PC-3 (cell line): ENCODE measurements at places on chromosomes 4 and X. TPM values are rescaled to one million over a fixed set of nuclear protein-coding genes. Genes with fewer than 3 reads are reported as not detected.

Gene SSX1
- not detected in 2 replicates for total RNA-seq

Gene SMIM10
- total RNA-seq = not detected in 2 replicates

Gene TMSB15A
- 0.18 TPM in 1 of 2 replicates, not detected in the other for total RNA-seq

Gene SERPINA7
- not detected in 2 replicates for total RNA-seq

Gene MAOB
- not detected in 2 replicates for total RNA-seq

Gene BEX3
- 130 and 146 TPM in 2 replicates for total RNA-seq

Gene ATP8A1
- total RNA-seq = 3.9 and 5.3 TPM in 2 replicates

Gene ADGRG4
- total RNA-seq = not detected in 2 replicates

Gene AFAP1
- 42.1 and 51.4 TPM in 2 replicates for total RNA-seq

Gene MYOZ2
- not detected in 2 replicates for total RNA-seq

Gene VCX3A
- not detected in 2 replicates for total RNA-seq

GRCh38 chrX:147626605-147627004, 285.1 kb upstream of the FMR1 start:
- no peak for DNase-seq

DNA sequence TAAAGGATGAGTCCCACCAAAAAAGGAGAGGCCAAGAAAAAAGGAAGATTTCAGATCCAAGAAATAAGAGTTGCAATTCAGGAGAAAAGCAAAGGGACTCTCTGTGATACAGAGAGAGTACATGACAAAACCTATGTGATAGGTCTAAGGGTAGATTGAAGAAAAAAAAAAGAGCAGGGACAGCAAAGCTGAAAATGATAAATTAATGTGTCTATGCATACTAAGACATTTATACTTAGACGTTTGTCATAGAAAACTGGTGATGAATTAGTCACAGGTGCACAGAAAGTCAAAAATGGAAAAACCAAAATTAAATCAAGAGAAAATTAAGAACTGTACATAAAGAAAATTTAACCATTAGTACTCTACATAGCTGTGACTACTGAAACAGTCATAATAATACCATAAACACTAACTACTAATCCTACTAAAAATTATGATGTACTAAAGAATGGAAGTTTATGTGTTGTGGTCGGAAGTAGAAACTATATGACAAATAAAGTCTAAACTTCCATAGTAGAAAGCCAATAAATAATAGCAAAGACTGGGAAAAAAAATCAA, 9.9 kb downstream of the CENPC start:
- DNase-seq = no peak

- DNase-seq = no peak
Observed at GRCh38 chr4:108917255-108917654, 154.4 kb upstream of the ETNPPL start.

GRCh38 chr4:99411041-99411440, 24.1 kb downstream of the ADH7 start:
- no peak for DNase-seq

- DNase-seq = no peak
Observed at GRCh38 chrX:139933904-139934303, 1.1 kb upstream of the ATP11C start.

GRCh38 chr4:165053645-165054044, at the start of gene TRIM75:
Gene TRIM75, plus strand, starts transcription at chr4:165053866. Its CDS starts 5,282 bp downstream, at chr4:165059148.
- no peak for DNase-seq

DNA sequence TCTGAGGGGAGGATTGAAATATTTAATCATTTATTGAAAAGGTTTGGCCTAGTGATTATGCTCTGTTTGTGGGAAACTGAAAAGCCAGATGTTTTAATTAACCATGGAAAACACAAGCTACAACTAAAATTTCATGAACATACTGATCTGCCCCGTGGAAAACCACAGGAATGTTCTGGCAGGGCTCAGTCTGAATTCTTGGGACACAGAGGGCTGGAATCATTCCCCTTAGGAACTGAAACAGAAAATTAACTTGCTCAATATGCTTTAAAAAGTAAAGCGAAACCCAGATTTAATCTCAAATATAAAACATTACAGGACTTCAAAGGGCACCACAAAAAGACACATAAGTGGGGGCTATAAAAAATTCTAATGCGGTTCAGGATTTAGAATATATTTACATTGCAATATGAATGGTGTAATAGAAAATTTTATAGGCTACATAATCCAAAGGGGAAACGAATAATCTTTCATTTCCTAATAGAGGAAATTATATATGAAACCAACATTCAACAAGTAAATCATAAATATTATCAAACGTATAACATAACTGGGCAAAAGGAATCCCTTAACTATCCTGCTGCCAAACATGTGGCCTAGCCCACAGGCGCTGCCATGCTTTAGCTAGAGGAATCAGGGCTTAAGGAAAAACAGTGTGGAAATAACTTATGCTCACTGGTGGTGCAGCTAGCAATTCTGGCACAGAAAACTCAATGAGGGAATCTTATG, 70.9 kb downstream of the APBB2 start:
- peak; percentile 29 for DNase-seq

DNA sequence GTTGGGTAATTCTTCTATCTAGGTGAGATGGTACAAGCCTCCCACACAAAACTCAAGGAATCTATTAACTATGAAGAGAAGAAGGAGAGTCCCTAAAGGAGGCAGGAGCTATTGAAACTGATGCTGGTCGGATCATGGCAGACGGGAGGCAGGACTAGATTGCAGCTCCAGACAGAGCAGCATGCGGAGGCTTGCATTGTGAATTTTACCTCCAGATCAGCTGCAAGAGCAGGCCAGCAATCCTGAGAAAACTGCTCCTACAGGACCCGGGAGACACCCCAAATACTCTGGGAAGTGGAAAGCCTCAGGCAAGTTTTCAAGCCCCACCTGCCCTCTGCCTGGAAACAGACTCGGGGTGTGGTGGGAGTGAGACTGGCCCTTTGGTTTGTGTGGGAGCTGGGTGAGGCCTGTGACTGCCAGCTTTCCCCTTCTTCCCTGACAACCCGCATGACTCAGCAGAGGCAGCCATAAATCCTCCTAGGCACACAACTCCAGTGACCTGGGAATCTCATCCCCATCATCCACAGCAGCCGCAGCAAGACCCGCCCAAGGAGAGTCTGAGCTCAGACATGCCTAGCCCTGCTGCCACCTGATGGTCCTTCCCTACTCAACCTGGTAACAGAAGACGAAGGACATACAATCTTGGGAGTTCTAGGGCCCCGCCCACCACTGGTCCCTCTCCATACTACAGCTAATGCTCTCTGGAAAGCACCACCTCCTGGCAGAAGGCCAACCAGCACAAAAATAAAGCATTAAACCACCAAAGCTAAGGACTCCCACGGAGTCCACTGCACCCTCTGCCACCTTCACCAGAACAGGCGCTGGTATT, 30.9 kb downstream of the GATB start:
- DNase-seq = peak; percentile 7

GRCh38 chrX:147485207-147485606, 426.5 kb upstream of the FMR1 start:
- DNase-seq = no peak

DNA sequence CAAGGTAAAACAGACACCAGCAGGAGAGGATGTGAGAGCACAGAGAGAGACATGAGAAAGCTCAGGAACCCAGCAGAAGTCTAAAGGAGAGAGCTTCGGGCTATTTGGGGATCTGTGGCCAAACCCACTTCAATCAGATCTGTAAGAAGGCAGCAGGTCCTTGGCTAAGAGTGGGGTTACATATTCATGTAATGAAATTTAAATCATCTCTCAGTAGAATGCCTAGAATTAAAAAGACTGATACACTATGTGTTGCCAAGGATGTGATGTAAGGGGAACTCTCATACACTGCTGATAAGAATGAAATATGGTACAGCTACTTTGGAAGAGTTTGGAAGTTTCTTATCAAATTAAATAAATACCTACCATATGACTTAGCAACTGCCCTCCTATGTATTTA, 35.8 kb downstream of the PDE5A start:
- DNase-seq = no peak

DNA sequence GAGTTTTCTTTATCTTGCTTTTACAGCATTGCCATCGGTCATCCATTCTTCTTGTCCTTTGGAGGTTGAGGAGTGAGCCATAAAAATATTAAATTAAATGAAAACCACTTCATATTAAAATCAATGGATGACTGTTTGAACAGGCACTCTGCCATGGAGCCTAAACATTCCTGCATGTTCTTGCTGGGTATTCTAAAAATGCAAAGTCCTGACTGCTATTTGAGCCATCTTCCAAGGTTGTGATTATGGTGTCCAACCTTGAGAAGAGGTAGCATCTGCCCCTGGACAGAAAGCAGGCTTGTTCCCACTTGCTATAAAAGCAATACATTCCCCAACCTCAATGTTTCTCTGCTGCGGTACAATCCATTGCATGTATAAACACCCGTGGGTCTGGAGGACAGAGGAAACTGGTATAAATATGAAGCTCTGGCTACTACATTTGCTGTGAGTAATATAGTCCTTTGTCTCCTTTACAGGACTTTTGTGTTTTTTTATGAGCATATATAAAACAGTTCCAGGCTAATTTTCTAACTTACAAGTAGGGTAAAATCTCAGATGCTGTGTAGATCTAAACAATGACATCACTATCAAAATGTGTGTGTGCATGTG, 70.9 kb upstream of the FAT4 start:
- DNase-seq = peak; percentile 28

- peak; percentile 1 for DNase-seq
Observed at GRCh38 chrX:75522565-75523431, at the start of gene ZDHHC15. Gene ZDHHC15, minus strand, starts transcription at chrX:75523037. Its CDS starts 13 bp downstream, at chrX:75523024.

DNA sequence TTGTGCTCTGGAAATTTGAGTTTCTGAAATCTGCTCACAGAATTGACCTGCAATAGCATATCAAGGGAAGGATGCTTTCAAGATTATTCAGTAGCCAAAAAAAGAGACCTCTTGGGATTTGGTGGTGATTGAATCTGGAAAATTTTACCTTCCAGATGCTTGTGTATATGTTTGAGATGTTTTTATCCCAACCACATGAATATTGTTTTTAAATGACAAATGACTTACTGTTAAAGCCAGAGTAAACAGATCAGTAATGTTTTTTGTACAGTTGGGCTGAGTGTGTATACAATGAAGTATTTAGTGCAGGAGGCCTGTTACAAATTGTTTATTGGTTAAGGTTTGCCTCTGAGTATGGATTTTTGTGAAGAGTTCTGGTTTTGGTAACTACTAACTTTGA, 126.5 kb downstream of the CBR4 start:
- DNase-seq = no peak

GRCh38 chr4:85994576-85994975, 365.3 kb downstream of the MAPK10 start:
- DNase-seq = no peak

DNA sequence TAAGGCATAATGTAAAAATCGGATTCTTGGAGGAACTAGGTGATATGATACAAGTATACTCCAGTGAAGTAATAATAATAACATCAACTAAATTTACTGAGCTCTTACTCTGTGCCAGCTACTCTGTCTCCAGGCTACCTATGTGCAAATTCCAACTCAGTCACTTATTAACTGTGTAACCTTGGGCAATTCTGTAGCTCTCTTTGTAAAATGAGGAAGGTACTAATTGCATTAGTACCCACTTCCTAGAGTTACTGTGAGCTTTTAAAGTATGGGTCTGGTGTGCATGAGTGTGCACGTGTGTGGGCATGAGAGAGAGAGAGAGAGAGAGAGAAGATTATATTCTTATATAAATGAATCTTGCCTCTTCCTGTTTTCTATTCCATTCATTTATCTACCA, 169.9 kb downstream of the KCNIP4 start:
- no peak for DNase-seq

DNA sequence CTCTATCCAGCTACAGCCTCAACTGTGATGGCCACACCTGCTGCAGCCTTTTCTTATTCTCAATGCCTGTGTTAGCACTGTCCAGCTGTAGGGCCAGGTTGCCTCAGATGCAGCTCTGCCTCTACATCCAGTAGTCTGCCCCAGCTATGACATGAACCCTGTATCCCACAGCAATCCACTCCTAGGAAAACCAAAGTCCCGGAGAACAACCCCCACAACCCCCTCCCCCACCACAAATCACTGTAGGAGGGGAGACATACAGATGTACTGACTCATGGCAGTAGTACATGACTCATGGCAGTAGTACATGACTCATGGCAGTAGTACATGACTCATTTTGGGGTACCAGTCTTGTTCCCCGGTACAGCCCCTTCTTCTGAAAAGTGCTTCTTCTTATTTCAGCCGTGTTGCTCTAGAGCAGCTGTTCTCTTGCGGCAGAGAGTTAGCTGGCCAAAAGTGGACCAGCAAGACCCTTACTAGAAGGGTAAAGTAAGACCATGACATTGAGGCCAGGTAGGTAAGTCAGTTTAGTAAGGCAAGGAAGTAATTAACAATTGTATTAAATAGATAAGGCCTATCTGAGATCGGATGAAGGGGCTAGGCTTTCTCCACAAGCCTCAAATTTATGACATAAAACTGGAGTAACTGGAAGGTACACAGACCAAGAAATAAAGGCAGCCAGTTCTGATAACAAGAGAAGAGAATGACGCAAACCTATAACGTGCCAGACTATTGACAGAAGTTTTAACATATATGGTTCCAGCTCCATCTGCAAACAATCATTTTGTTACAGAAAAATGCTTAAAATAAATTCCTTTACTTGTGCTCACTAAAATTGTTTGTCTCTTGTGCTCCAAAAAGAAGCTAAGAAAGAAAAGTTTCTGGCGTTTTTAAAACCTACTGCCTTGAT, 221.4 kb downstream of the TACR3 start:
- DNase-seq = peak; percentile 14
